Hematopoietic multipotent progenitor cell treated with erythropoietin and hydrocortisone succinate and interleukin-3 and kit ligand, for 15 days (in vitro differentiated cells): ENCODE measurements at places on chromosomes 4 and X.

GRCh38 chr4:155972098-155972497, 18.4 kb upstream of the CTSO start:
- no peak for DNase-seq

DNA sequence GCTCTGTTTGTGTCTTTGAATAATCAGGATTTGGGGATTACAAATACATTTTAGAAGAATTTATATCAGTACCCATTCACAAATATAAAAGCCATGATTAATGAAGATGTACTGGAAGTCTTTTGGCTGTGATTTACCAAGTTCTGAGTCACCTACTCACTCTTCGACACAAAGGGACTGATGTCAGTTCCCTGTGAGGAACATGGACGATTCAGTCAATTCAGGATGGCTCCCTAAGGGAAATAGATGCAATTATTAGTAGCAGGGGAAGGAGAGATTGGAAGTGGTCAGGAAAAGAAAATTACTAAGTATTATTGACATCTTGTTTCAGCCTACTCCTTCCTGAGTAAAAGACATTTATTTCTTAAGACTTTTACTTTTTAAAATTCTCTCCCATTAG, 550.7 kb upstream of the SLIT2 start:
- DNase-seq = no peak

GRCh38 chrX:154727871-154728270, 23.0 kb downstream of the GAB3 start:
- no peak for DNase-seq

DNA sequence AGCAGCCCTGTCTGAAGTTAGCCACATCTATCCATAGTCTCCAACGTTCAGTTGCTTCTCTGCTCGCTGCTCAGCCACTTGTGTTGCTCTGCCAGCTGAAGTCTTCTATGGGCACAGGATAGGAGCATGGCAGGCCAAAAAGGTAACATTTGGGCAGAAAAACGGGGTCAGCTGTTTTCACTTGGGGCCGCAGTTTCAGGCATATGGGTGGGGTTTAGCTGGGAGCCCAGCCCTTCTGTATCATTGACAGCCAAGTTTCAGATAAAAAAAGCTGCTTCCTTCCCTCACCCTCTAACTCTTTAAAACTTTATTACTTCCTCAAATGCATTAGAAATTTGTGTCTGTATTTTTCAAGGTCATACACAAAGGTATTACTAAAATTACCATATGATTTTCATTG, 18.4 kb upstream of the MANBA start:
- DNase-seq = no peak

GRCh38 chrX:22409418-22409817, 136.7 kb downstream of the CBLL2 start:
- no peak for DNase-seq

- no peak for DNase-seq
Measured at GRCh38 chr4:101304916-101305315, 42.4 kb downstream of the PPP3CA start.

DNA sequence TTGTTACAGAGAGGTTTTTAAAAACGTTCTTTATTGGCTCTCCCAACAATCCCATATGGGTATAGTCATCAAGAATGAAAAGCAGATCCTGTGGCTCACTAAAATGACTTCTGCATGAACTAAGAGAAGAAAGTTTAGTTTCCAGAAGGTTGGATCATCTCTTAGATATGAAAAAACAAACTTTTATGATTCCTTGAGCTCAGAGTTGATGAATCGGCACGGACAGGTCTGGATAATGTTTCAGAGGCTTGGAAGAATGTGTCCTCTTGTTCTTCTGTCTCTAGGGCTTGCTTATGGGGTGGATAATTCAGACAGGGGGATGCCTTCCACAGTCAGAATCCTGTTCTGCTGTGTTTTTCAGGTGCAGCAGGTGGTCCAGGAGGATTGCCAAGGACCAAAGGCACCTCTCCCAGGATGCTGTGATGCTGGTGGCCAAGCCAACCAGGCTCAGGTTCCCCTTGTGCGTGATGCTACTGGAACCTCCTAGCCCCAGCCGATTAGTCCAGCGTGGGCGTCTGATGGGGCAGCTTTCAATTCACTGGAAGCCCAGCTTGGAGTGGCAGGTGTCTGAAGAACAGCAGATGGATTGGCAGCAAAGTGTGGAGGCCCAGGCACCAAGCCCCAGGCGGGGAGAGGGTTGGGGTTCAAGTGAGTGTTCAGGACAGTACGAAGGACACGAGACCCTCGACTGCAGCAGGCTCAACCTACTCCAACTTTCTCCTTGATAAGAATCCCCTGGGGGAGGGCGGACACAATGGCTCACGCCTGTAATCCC, 30.3 kb downstream of the CCKAR start:
- DNase-seq = no peak

GRCh38 chr4:186900232-186900900, 176.7 kb upstream of the FAT1 start:
- no peak for DNase-seq

- no peak for DNase-seq
Measured at GRCh38 chrX:444305-444704, 57.6 kb upstream of the PPP2R3B start.

- DNase-seq = no peak
Measured at GRCh38 chr4:26001413-26001812, 87.4 kb downstream of the SMIM20 start.

- DNase-seq = no peak
Measured at GRCh38 chr4:79673898-79674297, 265.9 kb upstream of the GK2 start.

DNA sequence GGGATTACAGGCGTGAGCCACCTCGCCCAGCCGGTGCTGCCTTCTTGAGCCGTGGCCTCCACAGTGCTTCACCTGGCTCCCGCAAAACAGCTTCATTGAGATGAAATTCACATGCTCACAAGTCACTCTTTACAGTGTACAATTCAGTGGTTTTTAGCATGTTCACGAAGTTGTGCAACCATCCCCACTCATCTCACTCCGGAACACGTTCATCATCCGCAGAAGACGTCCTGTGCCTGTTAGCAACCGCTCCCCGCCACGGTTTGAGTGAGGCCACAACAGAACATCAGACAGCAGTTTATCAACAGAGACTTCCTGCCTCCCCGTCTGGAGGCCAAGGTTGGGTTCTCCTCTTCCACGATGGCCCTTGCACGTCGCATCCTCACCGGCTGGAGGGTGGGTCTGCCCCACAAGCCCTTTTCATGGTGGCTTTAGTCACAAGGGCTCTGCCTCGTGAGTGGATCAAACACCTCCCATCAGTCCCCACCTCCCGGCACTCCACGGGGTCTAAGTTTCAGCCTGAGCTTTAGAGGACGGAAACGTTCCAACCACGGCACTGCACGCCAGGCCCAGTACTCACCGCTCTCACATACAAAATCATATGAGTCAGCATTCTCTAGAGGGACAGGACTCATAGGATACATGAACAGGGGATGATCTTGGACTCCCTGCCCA, 29.6 kb upstream of the SPON2 start:
- no peak for DNase-seq

GRCh38 chr4:13347517-13348125, 136.5 kb downstream of the RAB28 start:
- no peak for DNase-seq

GRCh38 chr4:213971-214370, 89.7 kb downstream of the ZNF718 start:
- DNase-seq = no peak

- no peak for DNase-seq
Measured at GRCh38 chrX:108442901-108443464, 3.3 kb downstream of the COL4A5 start.

GRCh38 chr4:117429061-117429460, 343.7 kb upstream of the TRAM1L1 start:
- DNase-seq = no peak

DNA sequence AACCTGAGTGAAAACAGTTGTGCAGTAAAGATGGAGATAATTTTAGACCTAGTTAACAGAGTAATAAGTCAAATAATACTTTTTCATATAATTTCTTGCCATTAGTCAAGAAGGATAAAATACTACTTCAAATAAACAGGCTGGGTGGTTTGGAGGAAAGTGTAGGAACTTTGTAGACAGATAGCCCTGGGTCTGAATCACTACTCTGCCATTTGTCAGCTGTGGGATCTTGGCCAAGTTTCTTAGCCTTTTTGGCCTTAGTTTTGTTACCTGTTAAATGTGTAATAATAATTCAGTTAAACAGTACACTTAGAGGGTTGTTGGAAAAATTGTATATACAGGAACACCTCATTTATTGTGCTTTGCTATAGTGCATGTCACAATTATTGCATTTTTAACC, 163.7 kb downstream of the NPNT start:
- no peak for DNase-seq

- no peak for DNase-seq
Measured at GRCh38 chr4:79325864-79326328, at the start of gene NAA11. Gene NAA11 (minus strand): TSS chr4:79326061. CDS start chr4:79325877, 184 bp downstream.

DNA sequence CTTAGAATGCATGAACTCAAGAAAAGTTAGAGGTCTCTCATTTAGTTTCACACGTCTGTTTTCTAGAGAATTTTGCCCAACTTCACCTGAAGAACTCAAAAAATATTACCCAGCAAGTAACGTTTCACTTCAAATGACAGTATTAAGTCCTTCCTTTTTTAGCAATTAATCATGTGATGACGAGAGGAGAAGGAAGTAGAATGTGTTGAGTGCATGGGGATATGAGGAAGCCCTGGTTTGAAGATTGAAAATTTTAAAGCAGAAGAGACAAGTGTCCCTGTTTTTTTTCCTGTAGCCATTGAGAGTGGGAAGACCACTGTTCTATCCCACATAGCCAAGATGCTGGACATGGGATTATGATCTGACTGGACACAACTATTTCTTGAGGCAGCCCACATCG, 406.3 kb upstream of the CPEB2 start:
- DNase-seq = no peak

DNA sequence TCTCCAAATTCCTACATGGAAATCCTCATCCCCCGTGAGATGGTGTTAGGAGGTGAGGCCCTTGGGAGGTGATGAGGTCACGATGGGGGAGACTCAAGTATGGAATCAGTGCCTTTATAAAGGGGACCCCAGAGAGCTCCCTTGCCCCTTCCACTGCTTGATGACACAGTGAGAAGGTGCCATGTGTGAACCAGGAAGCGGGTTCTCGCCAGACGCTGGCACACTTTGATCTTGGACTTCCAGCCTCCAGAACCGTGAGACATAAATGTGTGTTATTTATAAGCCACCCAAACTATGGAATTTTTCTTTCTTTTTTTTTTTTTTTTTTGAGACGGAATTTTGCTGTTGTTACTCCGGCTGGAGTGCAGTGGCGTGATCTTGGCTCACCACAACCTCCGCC, 237.6 kb downstream of the DHRSX start:
- no peak for DNase-seq

- no peak for DNase-seq
Measured at GRCh38 chr4:162645381-162645780, 481.6 kb upstream of the FSTL5 start.

GRCh38 chrX:34058005-34058404, 74.1 kb downstream of the FAM47A start:
- DNase-seq = no peak

- DNase-seq = no peak
Measured at GRCh38 chr4:147418226-147418625, 62.7 kb upstream of the EDNRA start.

DNA sequence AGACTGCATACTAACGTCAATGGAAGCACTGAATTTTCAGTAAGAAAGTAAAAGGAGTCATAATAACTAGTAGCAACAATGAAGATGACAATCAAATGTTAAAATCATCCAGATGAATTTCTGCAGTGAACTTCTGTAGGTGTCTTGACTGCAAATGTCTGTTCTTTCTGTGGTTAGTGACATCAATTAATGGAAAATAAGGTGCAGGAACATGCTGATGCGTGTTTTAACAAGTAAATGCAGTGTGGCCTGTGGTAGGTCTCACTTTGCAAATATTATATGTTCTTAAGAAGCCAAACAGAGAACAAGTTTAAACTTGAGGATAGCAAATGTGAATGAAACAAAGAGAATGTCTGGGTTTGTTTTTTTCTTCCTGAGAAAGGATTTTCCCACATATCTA, 2.6 kb upstream of the DTHD1 start:
- DNase-seq = no peak

GRCh38 chr4:137923494-137923893, 318.7 kb downstream of the SLC7A11 start:
- no peak for DNase-seq

DNA sequence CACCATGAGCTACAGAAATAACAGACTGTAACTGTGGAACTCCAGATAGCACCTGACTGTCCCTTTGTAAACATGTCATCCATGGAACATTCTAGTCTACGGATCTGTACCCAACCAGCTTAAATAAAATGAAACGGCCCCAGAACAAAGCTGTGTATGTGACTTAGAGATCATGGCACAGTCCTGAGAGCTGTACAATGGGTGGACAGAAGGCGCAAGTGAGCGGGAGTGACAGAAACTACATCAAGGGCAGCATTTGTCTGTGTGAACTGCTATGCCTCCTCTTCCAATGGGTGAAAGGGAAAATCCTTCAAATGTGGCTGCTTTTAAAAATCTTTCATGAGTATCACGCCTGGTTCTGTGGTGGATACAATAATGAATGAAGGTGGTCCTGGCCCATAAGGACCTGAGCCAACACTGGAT, 72.5 kb downstream of the FAT1 start:
- DNase-seq = no peak

- no peak for DNase-seq
Measured at GRCh38 chr4:30840571-30840970, 120.4 kb downstream of the PCDH7 start.

- no peak for DNase-seq
Measured at GRCh38 chr4:182619660-182620059, 297.5 kb downstream of the DCTD start.
